Stimulated activated CD4-positive, alpha-beta T cell treated with anti-CD3 and anti-CD28 coated beads, TNF-alpha, amount 100 ng/mL, for 24 hours (primary cell): ENCODE measurements at places on chromosomes 6 and 20.
A peak's percentile ranks its signal among the peaks of the same experiment; 100 is the strongest.

- no peak for DNase-seq
Observed at GRCh38 chr20:31522731-31523130, 8.5 kb downstream of the HM13 start.

DNA sequence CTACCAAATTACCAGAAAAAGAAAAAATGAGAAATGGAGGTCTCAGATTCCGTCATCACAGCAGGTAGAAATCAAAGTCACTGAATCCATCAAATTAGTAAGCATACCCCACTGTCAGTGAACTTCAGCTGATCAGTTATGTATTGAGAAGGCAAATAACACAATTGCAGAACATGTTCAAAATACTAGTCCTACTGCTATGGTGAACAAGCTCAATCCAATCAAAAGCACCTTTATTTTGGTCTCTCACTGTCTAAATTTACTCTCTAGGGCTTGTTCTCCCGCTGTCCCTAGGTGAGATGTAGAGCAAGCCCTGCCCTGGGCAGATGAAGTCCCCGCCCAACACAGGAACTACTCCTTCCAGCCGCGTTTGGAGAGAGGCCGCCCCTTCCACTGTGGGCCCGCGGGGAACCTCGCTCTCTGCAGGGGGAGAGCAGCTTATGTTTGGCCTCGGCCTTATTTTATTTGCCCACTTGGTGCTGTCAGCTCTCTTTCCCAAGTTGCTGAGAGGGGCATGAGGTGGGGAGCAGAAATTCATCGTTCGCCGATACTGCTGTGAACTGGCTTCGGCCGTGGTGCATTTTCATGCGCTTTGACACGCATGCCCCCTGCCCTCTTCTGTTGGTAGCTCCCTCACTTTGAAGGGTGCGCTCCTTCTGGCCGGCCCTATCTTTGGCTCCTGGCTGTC lies 14.3 kb upstream of the MAP1LC3A start:
- DNase-seq, result peak; percentile 23

GRCh38 chr20:42442716-42443115 lies 747.0 kb downstream of the PTPRT start:
- no peak for DNase-seq

DNA sequence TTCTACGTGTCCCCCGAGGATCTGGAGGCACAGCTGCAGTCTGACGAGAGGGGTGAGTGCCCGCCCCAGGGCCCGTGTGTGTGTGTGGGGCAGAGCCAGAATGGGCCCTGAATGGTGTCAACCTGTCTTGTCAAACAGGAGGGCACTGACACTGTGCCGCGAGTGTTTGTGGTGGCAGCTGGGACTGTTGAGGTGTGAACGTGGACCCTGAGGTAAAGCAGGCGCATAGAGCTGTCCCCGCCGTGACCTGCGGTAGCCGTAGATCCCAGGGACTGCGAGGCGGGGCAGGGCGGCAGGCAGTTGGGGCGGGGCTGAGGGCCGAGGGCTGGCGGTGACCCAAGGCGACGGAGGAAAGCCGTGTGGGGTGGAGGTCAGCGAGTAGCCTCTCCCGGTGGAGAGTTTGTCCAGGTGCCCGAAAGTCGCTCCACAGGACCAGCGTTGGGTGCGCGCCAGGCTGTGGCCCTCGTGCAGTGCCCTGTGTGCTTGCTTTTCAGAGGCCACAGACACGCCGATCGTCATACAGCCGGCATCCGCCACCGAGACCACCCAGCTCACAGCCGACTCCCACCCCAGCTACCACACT lies 25.2 kb downstream of the UCKL1 start:
- no peak for DNase-seq

DNA sequence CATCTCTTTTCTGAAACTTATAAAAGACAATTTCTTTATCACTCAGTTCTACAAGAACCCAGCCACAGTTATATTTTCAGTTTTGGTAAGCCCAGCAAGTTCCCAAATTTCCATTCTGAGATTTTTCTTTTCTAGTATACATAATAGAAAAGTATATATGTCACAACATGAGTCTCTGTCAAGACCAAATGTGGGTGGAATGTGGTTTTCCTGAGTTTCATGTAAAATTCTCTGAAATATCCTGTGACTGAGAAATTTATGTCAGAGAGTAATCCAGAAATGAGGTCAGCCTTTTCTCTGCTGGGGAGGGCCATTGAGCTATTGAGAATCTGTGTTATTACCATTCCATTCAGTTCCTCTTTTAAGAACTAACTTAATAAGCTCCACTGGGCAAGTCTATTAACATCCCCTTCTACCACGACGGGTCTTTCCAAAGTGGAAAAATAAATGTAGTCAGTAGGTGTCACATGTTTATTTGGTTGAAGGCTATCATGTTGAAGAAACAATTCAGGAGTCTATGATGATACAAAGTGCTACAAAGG lies 100.7 kb upstream of the HMGN3 start:
- no peak for DNase-seq

- DNase-seq, result peak; percentile 1
Observed at GRCh38 chr6:88725111-88725975, 238.1 kb downstream of the RNGTT start.

GRCh38 chr6:78607189-78607588 lies 260.2 kb upstream of the IRAK1BP1 start:
- DNase-seq, result no peak

GRCh38 chr6:30842754-30843610 lies 41.3 kb upstream of the DDR1 start:
- DNase-seq, result no peak

GRCh38 chr6:41734666-41735426 lies 562 bp downstream of the TFEB start:
- peak; percentile 37 for DNase-seq

DNA sequence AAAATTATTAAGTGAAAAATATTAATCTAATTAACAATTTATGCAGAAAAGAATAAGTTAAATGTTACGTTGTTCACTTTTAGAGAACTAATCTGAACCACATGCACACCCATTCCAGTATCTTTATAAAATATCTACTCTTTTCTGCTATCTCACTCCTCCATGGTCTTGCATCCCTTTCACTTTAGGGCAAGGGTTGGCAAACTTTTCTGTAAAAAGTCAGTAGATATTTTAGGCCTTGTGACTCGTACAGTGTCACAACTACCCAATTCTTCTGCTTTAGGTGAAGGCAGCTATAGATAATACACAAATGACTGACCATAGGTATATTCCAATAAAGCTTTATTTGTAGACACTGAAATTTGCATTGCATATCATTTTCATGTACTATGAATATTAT lies 39.7 kb upstream of the SUPT3H start:
- no peak for DNase-seq

DNA sequence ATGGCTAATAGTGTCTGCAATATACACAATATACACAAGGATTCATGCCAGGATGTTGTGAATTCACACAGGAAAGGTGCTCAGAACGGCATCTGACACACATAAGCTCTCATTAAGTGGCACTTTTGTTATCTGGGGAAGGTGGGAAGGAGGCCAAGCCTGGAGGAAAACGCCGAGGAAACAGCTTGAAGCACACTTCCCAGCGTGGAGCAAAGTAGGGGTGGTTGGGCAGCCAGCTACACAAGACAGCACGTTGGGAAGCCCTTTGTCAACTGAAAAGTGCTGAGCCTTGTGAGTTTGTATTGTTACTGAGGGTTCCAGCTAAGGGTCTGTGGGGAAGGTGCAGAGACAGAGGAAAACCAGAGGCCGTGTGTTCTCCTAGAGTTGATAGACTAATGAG lies 181.0 kb downstream of the ZMYND8 start:
- DNase-seq, result no peak

- DNase-seq, result no peak
Observed at GRCh38 chr20:19913927-19914614, 103.1 kb upstream of the NAA20 start.

DNA sequence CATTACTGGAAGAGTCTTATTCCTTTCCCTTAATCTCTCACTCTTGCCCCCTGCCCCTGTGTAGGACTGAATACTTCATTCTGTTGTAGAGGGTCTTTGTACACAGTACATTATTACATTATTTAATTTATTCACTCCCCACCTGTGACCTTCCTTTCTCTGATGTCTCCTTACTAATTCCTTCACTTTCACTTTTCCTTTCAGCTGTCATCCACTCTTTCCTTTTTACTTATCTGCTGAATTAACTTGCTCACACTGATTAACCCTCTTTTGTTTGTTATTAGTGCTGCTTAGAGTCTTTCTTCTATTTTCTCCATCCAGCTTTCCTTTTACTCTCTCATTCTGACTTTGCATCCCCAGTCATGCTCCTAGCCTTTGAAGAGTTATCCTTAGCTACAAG lies 6.5 kb upstream of the PGBD1 start:
- no peak for DNase-seq

DNA sequence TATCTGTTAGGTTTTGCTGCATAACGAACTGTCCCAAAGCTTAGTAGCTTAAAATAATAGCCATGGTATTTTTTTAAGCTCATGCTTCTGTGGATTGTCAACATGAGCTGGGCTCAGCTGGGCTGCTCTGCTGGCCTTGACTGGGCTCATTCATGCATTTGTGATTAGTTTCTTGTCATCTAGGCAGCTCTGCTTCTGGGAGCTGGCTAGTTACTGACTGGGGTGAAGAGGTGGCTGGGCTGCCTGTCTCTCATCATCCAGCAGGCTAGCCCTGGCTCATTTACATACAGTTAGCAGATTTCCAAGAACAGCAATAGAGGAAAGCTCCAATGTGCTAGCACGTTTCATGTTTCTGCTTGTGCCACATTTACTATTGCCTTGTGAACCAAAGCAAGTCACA lies 165.1 kb upstream of the PCSK2 start:
- no peak for DNase-seq

DNA sequence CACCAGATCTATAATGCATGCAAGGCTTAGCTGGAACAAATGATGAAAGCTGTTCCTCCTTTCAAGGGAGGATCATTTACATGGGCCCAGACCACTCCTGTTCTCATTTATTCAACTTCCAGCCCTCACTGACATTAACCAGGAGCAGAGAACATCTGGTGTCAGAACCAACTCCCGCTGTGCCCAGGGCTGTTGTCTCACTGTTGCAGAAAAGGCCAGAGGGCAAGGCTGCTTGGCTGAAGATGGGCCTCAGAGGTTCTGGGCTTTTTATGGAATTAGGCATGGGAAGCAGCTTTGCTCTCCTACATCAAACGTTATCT lies 164.2 kb downstream of the GMPR start:
- DNase-seq, result no peak

DNA sequence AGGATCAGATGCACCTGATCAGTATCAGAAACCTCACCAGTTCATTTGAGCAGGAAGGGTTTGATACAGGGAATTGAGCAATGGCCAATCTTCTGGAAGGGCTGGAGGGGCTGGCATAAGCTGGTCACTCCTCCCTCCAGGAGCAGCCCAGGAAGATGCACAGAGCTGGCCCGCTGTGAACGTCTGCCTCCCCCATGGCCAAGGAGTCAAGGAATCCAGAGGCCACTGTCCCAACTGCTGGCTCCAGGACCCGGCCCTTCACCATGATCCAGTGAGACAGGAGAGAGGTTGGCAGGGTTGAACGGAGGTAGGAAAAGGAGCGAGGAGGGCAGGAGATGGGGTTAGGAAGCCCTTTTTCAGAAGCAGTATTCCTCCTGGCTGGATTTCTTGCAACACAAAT lies 113.9 kb upstream of the CST7 start:
- no peak for DNase-seq

DNA sequence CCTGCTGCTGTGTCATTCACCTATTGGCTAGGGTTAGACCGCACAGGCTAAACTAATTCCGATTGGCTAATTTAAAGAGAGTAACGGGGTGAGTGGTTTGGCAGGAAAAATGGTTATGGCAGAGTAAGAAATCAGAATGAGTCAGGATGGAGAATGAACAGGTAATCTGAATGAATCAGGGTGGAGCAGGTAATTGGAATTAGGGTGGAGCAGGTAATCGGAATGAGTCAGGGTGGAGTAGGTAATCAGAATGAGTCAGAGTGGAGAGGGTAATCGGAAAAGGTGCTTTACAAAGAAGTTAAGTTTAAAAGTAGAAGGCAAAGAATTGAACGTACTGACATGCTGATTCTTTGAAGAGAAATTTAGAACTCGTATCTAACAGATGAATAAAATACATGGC lies 11.7 kb downstream of the SLC35A1 start:
- DNase-seq, result no peak

GRCh38 chr6:131581523-131581922 lies 8.5 kb downstream of the ARG1 start:
- DNase-seq, result no peak

DNA sequence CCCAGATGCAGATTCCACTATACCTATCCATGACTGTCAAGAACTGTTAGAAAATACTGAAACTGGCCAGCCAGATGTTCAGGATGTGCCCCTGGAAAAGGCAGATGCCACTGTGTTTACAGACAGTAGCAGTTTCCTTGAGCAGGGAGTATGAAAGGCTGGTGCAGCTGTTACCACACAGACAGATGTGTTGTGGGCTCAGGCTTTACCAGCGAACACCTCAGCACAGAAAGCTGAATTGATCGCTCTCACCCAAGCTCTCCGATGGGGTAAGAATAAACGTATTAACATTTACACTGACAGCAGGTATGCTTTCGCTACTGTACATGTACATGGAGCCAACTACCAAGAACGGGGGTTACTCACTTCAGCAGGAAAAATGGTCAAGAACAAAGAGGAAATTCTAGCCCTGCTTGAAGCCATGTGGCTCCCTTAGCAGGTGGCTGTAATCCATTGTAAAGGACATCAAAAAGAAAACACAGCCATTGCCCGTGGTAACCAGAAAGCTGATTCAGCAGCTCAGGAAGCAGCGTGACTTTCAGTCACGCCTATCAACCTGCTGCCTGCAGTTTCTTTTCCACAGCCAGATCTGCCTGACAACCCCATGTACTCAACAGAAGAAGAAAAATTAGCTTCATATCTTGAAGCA lies 459.7 kb upstream of the HTR1E start:
- DNase-seq, result no peak

- DNase-seq, result no peak
Observed at GRCh38 chr6:150537893-150538292, 61.8 kb upstream of the PLEKHG1 start.

- peak; percentile 74 for DNase-seq
Observed at GRCh38 chr20:62642051-62642665, at the start of gene SLCO4A1. Gene SLCO4A1 (plus strand): TSS chr20:62642503. CDS start chr20:62656455, 13,952 bp downstream.

GRCh38 chr6:153698001-153698400 lies 341.0 kb upstream of the OPRM1 start:
- no peak for DNase-seq

DNA sequence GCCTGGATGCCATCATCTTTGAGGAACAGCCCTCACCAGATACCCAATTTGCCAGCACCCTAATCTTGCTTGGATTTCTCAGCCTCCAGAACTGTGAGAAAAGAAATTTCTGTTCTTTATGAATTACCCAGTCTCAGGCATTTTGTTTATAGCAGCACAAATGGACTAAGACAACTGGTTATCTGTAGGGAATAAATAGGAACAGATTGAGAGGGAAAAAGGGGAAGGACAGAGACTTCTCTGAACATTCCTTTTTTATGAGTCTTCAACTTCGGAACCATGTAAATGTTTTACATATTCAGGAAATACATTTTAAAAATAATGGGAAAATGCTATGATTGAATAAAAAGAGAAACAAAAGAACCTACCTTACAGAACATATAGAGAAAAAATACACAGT lies 20.9 kb downstream of the KCTD20 start:
- no peak for DNase-seq
